Esophagus mucosa (tissue), 1 donor: ENCODE measurements at places on chromosomes 2 and 18.

DNA sequence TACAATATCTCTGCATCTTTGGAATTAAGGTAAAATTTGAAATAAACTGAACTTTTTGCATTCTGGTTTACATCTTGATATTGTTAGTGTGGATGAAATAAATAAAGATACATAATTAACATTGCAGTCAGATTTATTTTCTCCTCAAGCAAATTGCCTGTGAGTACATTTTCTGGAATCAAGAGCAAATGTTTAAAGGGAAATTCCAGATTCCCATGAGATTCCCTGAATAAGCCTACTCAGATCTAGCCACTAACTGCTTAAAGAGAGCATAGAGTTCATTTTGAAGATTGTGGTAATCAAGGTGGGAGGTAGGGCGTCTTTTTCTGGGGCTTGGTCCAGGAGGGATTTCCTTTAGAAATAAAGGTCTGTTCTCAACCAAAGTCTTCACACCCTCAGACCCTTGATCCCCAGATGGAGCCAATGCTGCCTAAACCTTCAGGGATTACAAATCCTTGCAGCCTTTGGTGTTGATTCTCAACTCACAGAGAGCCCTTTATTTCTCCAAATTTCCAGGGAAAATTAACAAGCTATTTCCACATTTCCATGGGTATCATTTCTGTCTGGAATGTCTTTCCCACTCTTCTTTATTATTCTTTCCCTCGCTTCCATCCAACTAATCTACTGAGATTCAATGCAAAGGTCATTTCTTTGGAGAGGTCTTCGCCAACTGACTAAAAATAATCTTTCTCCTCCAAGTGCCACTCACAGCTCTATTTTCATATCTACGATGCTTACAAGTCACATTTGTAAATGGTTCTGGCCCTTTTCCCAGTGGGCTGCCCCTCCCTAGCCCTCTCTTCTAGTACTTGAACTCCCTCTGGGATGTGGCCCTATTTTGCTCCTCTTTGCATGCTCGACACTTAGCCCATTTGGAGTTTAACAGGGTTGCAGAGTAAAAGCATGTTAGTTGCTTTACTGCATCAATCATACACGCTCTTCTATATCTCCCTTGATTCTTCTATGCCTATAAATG, 79.8 kb upstream of the SPATS2L start:
- no peak for ATAC-seq

GRCh38 chr2:121298476-121298875, 13.5 kb upstream of the TFCP2L1 start:
- no peak for ATAC-seq

DNA sequence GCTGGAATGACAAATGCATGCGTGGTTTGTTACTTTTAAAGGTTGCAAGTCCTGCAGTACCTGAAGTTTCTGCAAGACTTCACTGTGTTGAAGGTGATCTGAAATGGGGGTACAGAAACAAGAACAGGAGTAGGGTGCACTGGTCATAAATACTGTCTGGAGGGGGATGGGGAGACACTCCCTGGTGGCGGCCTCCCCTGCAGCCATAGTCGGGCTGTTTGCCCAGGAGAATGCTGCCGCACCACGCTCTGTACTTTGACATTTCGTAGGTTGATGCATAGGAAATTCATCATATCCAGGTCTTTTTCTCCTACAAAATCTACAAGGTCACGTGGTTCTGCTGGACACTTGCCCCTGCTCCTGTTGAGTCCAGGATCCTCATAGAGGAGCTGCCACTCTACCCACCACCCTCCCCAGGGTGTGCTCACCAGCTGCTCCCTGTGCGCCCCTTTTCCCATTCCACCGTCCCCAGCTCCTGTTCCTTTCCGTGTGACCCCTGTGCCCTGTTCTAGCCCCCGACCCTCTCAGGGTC, 103.8 kb downstream of the RNF144A start:
- no peak for ATAC-seq

DNA sequence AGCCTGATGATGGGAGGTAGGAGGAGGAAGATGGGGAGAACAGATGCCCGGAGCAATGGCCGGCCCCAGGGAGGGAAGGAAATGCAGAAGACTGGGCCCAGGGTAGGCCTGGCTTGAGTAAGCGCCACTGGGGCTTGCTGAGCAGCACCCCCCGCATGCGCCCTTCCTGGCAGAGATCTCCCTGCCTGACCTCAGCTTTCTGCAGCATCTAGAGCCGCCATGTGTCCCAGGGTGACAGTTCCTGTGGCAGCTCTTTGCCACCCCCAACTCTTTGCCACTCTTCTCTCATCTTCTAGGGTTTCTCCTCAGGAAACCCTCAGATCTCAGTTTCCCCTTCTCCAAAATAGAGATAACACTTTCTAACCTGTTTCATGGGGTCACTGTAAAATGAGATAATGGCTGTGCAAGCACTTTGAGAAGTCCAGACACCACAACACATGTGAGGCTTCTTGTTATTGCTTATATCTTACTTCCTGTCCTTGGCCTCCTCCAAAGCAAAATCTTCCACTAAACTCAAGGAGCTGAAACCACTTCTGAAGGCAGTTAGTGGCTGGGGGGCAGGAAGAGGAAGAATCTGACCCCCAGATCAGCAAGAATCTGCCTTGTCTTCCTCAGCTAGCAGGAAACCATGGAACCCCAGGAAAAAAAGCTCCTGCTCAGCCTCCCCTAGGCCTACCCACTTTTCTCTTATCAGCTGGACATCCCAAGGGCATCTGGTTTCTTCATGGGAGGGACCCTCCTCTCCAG, 64.9 kb downstream of the EPAS1 start:
- no peak for ATAC-seq

- no peak for ATAC-seq
Observed at GRCh38 chr2:62055724-62056336, 140.1 kb upstream of the B3GNT2 start.

- ATAC-seq = no peak
Observed at GRCh38 chr2:232234922-232235615, 143.5 kb upstream of the ALPP start.

- peak; percentile 48 for ATAC-seq
Observed at GRCh38 chr2:192885569-192886160, 690.9 kb upstream of the TMEFF2 start.

GRCh38 chr2:47403609-47404193, 745 bp downstream of the MSH2 start:
- ATAC-seq = no peak

GRCh38 chr2:177430411-177430810, 37.8 kb downstream of the AGPS start:
- ATAC-seq = no peak

DNA sequence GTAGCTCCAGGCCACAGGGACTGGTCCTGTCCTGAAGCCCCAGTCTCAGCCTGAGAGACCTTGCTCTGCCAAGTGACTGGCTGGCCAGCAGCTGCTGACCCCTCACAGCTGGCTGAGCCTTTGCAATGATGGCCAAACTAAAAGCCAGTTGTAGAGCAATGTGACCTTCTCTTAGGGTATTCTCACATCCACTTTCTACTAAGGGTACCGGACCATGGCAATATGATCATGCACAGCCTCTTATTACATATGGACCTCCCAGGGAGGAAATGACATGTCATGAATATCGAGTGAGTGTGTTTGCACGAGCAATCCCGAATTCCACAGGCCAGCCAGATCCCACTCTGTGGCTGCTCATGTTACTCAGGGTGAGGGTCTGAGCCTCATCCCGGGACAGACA, 213.9 kb downstream of the VAPA start:
- ATAC-seq = no peak

- peak; percentile 63 for ATAC-seq
Observed at GRCh38 chr2:108612514-108613183, 78.4 kb downstream of the LIMS1 start.

- ATAC-seq = peak; percentile 46
Observed at GRCh38 chr2:60152226-60152833, 401.1 kb downstream of the BCL11A start.

DNA sequence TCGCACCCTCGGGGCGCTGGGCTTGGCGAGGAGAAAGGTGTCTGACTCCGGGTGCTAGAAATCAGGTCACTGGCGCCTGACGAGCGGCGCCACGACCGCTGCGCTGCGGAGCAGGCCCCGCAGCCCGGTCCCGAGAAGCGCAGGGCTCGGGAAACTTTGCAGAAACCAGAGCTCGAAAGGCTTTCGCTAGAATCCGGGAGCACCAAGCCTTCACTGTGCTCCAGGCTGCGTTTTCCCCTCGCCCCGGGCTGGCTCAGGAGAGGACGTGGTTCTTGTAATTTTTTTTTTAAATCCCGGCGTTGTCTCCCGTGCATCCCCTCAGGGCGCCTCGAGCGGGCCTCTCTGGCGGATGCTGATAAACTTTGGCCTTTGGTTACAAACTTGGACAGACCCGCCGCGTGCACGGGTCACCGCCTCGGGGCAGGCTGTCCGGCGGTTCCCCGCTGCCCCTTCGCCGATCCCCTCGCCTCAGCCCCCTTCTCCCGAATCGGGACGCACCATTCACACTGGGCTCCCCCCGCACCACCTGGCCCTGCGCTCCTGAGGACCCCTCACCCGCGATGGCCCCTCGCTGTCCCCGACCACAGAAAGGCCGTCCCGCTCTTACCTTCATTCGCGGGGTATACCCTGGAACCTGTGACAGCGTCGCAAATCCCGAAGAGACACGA, 419 bp downstream of the EPHA4 start:
- ATAC-seq = no peak

- ATAC-seq = no peak
Observed at GRCh38 chr2:6806604-6807003, 59.1 kb downstream of the CMPK2 start.

DNA sequence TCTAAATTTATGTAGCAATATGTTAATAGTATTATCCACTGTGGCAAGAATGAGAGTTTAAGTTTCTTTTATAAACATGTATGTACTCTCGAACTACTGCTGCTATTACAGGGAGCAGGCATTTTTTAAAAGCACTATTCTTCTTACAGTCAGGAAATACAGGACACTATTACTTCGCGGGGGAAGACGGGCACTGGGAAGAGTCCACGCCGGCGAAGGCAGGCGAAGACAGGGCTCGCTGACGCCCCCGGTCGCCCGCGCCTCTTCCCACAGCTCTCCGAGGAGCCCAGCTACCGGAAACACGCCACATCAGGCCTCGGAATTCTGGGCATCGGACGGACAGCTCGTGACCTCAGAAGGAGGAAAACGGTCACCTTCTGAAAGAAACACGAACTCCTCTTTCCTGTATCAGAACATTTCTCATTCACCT, 90.2 kb downstream of the FAM161A start:
- ATAC-seq = peak; percentile 67

- no peak for ATAC-seq
Observed at GRCh38 chr2:50785816-50786215, 246.1 kb downstream of the NRXN1 start.

GRCh38 chr2:182349268-182349667, 77.6 kb downstream of the PDE1A start:
- no peak for ATAC-seq

DNA sequence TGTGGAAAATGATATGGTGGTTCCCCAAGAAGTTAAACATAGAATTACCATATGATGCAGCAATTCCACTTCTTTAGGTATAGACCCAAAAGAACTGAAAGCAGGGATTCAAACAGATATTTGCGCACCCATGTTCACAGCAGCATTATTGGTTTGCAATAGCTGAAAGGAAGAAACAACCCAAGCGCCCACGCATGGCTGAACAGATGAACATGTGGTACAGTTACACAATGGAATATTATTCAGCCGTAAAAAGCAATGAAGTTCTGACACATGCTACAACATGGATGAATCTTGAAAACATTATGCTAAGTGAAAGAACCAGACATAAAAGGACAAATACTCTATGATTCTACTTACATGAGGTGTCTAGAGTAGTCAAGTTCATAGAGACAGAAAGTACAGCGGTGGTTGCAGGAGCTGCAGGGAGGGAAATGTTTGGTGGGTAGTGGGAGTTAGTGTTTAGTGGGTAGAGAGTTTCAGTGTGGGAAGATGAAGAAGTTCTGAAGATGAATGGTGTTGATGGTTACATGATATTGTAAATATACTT, 26.7 kb upstream of the ASPRV1 start:
- ATAC-seq = no peak

DNA sequence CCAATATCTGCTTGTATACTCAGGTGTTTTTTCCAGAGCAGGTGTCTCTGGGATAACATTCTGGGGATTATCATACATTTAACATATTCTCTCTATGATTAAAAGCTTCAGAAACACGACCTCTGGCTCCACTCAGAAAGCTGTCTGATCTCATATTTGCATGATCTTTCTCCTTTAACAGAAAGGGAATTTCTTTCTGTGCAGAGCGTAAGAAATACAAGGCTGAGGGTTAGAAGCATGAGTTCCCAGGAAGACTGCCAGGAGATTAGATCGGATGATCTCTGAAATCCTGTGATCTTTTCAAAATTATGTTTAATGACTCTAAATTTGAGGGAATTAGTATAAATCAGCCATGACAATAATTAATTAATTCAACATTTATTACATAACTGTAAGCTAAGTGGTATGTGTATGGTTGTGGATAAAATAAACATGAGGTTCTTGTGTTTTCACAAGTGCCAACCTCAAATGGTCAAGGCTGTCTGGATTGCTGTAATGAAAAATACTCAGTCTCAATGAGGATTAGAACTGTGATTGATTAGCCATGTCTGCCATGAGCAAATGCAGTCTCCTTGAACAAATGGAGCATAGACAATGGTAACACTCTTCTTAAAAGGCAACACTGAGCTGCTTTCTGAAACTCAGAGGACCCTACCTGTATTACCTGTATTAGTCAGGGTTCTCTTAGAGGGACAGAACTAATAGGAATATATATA, 304.9 kb downstream of the STK39 start:
- ATAC-seq = no peak

GRCh38 chr18:11997466-11997865, 16.2 kb downstream of the IMPA2 start:
- ATAC-seq = no peak

DNA sequence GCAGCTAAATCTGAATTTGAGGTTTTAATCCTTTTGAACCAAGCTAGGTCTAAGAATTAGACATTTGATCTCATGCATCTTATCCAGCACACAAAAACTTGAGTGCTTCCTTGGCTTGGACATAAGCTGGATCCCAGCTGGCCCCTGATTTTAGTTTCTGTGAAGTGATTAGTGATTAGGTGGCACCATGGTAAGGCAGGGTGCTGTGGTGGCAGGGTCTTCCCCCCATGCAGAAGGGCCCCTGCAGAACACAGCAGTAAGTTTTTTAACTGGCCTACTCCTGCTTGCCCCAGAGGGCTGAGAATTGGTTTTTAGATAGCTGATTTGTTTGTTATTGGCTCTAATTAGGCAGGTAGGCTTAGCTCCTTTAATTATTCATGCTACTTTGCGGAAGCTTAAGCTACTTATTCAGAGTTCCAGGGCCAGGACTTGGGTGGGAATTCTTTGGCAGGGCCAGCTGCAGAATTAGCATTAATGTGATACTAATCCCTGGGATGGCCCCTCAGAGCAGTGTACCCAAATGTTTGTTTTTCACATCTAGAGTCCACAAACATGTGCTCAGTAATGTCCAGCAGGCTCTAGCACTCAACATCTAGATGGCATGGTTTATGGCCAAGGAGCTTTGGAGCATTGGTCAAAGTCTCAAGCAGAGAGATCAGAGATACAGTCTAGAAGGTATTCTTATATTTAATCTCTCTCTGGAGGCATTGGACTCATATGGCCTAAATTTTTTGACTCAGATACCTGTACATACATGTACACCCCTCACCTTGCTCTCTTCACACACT, 99.6 kb downstream of the FMNL2 start:
- ATAC-seq = no peak
